Activated T-helper 2 cell treated with anti-CD3 and anti-CD28 coated beads, Interferon-gamma antibody, Interleukin-2, Interleukin-4, amounts not matched to agents 10 μg/mL and 5 μg/mL and 100 μg/mL, durations not matched to agents 14 hours and 24 hours and 36 hours (primary cell): ENCODE measurements at places on chromosomes 3 and 15.
A peak's percentile ranks its signal among the peaks of the same experiment; 100 is the strongest.

DNA sequence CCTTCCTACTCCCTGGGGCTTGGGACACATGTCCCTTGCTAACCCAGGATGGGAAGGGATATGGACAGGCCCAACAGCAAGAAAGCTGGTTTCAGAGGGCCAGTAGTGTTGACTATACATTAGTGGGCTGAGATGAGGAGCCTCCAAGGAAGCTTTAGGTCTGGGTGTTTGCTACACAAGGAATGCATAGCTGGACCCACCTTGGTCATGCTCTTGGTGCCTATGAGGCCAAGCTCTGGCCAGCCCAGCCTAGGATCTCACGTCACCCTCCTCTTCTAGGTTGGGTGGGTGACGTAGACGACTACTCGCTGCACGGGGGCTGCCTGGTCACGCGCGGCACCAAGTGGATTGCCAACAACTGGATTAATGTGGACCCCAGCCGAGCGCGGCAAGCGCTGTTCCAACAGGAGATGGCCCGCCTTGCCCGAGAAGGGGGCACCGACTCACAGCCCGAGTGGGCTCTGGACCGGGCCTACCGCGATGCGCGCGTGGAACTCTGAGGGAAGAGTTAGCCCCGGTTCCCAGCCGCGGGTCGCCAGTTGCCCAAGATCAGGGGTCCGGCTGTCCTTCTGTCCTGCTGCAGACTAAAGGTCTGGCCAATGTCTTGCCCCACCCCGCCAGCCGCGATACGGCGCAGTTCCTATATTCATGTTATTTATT, 653 bp upstream of the WDR6 start:
- DNase-seq = no peak

GRCh38 chr3:67290438-67290837, 292.3 kb downstream of the KBTBD8 start:
- no peak for DNase-seq

DNA sequence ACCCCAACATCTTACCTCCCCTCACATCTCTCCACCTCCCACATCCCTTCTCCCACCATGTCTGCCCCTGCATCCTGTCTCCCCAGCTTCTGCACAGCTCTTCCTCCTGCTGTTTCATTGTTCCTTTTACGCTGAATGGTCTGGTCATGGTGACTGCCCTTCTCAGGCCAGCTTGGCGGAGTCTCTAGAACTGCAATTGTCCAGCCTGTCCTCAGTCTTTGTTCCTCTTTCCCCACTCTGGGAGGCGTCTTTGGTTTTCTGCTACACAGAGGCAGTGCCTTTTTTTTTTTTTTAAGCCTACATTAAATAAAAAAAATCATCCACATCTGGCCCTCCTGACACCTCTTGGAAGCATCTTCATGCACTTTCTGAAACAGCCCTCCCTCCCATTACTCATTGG, 49.1 kb upstream of the SEC22A start:
- DNase-seq = no peak

GRCh38 chr3:126527006-126527405, 3.1 kb downstream of the CHST13 start:
- DNase-seq = no peak

GRCh38 chr3:185712337-185712736, 112.5 kb downstream of the IGF2BP2 start:
- no peak for DNase-seq

DNA sequence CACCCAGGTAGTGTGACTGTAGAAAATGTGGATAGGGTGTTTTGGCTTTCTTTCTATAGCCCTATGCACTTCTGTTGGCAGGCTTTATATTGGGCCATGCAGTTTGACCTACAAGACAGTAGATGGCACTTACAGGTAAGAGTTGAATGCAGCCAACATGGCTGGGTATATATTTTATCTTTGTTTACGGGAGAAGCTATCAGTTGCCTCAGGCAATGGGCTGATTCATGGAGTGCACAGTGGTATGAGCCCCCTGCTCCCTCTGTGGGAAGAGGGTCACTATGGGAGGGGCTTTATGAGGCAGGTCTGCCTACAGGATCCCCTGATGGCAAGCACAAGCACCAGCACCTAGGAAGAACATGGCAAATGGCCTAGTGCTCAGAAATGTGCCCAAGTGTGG, 301.2 kb upstream of the CDIN1 start:
- no peak for DNase-seq

DNA sequence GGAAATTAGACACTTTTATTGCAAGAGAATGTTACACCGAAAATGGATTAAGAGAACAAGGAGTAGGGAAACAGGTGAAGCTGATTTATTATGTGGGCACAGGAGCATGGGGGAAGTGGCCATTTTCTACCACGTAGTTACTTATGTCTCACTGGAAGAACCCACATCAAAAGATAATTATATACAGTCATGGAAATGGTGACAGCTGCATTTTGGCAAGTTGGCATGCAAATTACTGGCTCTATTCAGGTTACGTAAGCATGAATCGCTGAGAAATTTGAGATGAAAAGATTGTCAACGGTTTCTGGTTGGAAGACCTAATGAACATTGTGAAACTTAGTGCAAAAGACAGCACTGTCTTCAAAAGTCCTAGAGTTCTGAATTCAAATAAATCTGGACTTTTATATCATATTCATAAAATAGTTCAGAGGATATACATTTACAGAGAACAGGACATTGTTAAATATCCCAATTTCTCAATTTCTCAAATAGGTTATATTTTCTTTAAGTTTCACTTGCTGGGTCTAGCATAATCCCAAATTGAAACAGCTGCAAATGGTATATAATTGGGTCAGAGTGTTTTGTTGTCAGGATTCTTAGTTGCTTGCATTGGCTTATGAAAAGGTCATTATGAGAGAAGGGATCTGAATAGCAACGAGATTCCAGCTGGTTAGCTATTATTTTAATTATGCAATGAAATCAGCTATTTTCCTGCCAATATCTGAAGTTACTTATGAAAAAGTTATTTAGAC, 567.8 kb downstream of the ZPLD1 start:
- DNase-seq = no peak

GRCh38 chr3:54846119-54846518, 81.7 kb downstream of the LRTM1 start:
- no peak for DNase-seq

DNA sequence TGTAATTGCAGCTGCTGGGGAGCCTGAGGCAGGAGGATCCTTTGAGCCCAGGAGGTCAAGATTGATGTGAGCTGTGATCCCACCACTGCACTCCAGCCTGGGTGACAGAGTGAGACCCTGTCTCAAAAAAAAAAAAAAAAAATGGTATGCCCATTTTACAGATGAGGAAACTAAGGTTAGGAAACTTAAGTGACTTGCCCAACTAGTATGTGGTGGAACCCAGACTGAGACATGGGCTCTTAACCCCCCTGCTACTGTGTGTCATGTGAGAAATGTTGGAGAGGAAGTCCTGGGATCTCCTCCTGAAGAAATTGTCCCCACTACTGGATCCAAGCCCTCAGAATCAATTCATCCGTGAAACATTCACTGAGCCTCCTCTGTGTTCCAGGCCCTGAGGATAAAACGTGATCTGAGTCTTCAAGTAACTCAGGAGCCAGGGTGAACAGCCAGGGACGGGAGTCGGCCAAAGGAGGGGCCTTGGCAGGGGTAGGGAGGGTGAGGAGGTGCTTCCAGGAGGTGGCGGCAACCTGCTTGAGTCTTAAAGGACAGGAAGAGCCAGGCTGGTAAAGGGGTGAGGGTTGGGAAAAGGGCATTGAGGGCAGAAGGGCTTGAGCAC, 19.6 kb upstream of the RNU6-1 start:
- no peak for DNase-seq

- DNase-seq = peak; percentile 27
These were observed 25.0 kb downstream of the IRAK2 start for GRCh38 chr3:10189557-10190354.
